ENCODE measurements at places on chromosomes 2 and 18. TPM values are rescaled to one million over a fixed set of nuclear protein-coding genes. Genes with fewer than 3 reads are reported as not detected.

DNA sequence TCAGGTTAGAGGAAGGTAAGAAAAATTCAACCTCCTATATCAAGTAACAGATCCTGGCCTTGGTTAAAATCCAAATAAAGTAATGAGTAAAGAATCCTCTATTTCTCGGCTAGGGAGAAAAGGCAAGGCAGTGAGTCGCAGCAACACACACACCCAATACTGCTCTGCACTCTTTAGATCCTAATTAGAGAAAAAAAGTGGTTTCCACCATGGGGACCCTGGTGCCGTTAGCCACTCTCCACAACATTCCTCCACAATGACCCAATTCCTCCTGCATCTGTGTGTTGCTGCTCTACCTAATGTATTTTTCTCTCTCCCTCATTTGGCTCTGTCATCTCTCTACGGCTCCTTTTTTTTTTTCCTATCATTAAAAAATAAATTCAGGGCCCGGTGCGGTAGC lies 462.7 kb downstream of the METTL4 start:
- no peak for DNase-seq

DNA sequence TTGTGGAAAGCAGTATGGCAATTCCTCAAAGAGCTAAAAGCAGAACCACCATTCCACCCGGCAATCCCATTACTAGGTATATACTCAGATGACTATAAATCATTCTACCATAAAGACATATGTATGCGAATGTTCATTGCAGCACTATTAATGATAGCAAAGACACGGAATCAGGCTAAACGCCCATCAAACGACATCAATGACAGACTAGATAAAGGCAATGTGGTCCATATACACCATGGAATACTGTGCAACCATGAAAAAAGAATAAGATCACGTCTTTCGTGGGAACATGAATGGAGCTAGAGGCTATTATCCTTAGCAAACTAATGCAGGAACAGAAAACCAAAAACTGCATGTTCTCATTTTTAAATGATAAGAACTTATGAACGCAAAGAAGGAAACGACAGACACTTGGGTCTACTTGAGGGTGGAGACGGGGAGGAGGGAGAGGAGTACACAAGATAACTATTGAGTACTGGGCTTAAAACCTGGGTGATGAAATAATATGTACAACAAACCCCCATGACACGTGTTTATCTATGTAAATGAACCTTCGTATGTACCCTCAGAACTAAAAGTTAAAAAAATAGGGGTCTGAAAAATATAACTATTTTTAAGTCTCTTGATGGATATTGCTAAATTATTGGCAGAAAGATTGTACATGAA lies 32.0 kb upstream of the CYTIP start:
- no peak for DNase-seq

DNA sequence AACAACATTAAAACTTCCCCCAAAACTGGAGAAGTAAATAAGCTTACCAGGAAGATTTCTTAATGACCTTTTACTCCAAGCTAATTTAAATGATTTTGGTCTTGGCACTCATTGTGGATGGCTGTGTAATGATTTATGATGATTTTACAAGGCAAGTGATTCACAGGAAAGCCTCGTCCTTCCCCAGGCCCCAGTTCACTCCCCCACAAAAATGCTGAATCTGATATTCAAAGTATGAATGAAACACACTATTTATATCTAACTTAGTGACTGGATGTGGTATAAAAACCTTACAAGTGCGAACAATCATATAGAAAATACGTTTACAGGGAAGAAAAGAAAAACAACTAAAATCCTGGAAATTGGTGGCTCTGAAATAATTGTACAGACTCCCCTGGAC lies 49.8 kb downstream of the ZNF516 start:
- DNase-seq = no peak

DNA sequence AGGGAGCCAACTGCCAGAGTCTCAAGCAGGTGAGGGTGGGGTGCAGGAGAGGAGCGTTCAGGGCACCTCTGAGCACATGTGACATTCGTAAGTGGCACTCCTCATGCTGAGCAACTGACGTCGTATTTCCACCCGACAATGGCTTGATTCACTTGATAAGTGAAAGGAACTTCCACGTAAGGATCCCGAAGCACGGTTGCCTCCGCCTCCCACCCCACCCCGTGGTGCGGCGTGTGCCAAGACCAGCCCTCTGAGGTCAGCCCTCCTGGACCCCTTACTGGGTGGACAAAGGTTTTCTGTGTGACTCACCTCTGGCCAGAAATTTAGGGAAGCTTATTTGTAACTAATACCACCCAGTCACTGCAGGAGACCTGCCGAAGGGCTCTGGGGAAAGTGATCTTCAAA lies 59.9 kb downstream of the AGAP1 start:
- DNase-seq = peak; percentile 41

- no peak for DNase-seq
These were observed 171.2 kb downstream of the CPS1 start for GRCh38 chr2:210727549-210727948.

DNA sequence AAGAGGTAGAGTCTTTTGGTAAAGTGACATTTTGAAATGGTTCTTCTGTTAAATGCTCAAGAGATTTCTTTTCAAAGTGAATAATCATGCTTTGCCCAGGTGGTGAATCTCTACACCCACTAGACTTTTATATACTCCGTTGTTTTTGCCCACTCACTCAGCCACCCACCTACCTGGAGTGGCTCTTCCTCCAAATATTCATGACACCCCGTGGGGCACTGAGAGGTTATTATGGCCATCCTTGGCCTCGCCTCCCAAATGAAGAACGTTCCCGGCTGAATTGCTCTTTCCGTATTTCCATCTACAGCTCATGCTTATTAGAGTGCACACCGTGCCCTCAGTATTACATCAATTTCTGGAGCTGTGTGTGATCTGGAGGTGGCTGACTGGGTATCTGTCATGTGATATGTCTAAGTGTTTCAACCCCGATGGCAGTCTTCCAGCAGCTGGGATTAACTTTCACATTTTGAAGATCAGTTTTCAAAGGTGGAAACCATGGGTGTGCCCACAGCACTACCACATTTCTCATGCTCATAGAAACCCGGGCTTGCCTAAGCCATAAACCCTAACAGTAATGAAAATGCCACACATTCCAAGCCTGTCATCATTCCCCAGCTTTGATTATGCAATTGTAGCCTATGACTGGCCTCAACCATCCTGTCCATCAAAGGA lies 406.6 kb upstream of the MMADHC start:
- DNase-seq = no peak

DNA sequence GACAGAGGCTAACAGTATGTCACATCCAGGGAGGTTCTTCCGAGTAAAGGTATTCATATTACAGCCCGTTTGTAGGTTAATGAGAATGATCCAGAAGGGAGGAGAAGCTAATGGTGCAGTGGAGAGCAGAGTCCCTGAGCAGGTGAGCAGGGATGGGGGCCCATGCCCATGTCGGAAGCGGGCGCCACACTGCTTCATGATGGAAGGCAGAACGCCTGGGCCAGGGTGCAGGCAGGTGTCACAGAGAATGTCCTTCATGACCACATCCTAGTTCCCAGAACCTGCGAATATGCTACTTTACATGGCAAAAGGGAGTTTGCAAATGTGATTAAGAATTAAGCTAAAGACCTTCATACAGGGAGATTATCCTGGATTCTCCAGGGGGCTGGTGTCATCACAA lies 4.0 kb downstream of the HES6 start:
- DNase-seq = no peak

- DNase-seq = no peak
These were observed 92.4 kb upstream of the TRIB2 start for GRCh38 chr2:12624384-12624783.

The DLX1 gene
- polyA plus RNA-seq = 0.18 TPM

The DYNAP gene
- polyA plus RNA-seq = not detected

The GPR75 gene
- not detected for polyA plus RNA-seq

The PKDCC gene
- polyA plus RNA-seq = 48.8 TPM

The LIMS3 gene
- polyA plus RNA-seq = not detected

The OST4 gene
- 531 TPM for polyA plus RNA-seq
